T47D (cell line): ENCODE measurements at places on chromosomes 11 and 22.

DNA sequence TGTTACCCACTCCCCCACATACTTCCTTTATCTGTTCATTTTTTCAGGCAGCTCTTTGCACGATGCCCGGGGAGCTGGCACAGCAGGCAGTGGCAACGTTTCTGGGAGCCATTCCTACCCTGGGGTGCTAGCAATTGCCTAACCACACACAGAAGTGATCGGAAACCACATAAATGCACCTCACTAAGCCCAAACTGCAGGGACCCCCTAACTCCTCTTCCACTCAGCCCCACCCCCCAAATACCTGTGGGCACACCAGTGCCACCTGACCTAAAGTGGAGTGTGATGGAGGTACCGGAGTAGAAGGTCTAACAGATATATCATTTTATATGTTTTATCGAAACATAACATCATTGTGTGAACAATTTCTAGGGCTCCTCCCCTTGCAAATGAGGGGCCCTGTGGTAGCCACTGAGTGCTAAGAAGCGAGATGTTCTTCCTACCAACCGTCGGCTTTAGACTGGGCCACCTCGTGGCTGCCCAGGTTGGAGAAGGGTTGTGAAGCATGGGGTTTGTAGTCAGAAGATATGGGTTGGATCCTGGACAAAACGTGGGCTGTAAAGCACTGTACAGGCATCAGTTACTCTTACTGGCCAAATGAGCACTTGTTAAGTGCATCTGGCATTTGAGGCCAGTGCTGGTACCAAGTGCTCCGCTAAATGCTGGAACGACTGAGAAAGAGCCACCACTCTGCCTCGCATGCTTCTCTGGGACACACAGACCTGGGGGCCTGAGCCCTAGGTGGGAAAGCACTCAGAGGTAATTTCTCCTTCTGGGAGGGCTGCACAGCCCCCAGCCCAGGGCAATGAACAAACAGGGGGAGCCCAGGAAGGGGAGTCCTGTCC, 2.8 kb downstream of the MRGPRD start:
- no peak for DNase-seq

- DNase-seq = no peak
Observed at GRCh38 chr22:35601743-35602615, 15.2 kb downstream of the MB start.

- DNase-seq = no peak
Observed at GRCh38 chr22:42162728-42163489, 32.3 kb upstream of the CYP2D6 start.

GRCh38 chr22:23216461-23217170, 36.3 kb downstream of the BCR start:
- DNase-seq = no peak

GRCh38 chr11:104895634-104896033, 2.6 kb downstream of the CASP12 start:
- no peak for DNase-seq

DNA sequence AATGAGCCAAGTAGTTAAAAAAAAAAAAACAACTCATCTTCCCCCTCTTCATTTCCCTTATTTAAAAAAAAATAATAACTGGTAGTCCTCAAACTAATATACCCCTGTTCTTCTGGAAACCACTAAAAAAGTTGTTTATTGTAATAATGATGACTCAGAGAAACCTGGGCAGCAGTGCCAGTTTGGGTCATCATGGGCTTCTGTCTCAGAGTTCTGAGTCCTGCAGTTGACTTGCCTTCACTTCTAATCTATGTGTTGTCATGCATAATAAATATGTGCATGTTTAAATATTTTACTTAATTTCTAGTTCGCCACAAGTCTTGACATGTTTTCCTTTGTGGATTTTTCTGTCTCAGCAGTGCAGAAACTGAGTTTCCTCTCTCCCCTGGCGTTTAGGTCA, 46.8 kb downstream of the PPP2R1B start:
- DNase-seq = no peak

DNA sequence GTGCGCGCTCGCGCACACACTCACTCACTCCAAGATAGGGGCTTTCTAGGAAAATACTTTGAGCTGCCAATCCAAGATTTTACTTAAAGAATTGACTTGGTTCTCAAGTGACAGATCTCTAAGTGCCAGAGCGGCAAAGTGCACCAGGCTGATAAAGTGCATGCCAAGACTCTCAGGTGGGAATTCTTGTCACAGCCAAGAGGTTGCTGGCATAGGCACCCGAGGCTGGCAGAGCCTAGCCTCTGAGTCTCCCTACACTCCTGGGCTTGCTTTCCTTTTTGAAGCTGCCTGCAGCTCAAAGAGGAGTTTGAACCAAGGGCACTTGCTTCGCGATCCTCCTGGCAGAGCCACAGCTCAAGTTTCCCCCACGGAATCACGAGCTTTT, 2.5 kb upstream of the ADM start:
- no peak for DNase-seq

GRCh38 chr11:8775332-8775731, 92.7 kb downstream of the RPL27A start:
- DNase-seq = no peak

GRCh38 chr11:100753571-100753970, 66.5 kb downstream of the ARHGAP42 start:
- DNase-seq = peak; percentile 13

GRCh38 chr11:131027491-131027890, 111.2 kb upstream of the SNX19 start:
- no peak for DNase-seq

- no peak for DNase-seq
Observed at GRCh38 chr11:56720513-56720912, 21.6 kb downstream of the OR9G1 start.

DNA sequence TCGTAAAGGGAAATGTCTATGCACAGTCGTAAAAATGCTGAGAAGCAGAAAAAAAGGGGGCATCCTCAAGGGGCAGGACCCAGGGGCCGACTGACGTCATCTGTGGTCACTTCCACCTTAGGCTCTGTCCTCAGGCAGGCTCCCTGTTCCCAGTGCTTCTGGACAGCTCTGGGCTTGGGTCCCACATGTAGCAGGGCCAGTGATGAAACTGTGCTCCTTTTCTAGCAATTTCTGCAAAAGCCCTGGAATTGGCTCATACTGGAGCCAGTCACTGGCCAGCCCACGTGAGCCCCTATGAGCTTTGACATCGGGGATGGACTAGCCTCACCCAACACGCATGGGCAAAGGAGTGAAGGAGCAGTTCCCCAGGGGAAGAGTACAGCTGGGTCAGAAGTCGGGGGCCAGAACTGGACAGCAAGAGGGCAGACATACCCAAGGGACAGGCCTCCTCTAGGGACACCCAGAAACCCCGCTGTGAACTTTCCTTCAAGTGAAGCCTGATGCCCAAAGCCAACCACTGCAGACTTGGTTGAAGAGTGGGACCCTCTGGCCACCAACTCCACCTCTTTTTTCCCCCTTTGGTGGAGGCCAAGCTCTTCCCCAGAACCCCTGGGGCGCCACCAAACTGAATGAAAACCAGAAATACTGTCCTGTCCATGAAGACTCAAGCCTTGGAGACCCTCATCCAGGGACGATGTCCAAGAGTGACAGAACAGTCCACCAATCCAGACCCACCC, 1349.0 kb downstream of the BRD1 start:
- no peak for DNase-seq

DNA sequence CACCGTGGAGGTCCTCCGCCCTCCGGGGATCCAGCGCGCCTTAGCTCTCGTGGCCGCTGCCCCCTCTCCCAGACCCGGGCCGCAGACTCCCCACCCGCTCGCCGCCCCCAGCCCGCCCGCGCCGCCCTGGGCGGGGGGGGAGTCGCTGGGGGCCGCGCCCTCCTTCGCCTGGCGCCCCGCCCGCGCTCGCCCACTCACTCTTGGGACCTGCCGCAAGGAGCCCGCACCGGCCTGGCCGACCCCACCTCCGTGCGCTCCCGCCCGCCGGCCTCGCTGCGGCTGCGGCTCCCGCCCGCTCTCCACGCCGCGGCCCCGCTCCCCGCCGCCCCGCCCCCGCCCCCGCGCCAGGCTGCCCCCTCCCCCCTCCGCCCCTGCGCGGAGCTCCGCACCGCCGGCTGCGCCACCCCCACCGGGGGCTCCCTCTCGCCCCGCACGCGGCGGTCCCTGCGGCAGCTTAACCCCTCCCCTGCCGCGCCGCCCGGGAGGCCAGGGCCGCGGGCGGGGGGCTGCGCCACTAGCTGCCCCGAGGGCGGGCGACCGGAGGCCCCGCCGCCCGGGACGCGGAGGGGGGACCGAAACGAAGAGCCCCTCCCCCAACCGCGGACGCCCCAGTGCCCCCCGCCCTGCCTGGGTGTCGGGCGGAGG, 724 bp upstream of the RASGRP2 start:
- no peak for DNase-seq

GRCh38 chr11:85779956-85780640, 30.8 kb downstream of the SYTL2 start:
- DNase-seq = no peak

GRCh38 chr11:88204353-88204752, 29.1 kb upstream of the RAB38 start:
- DNase-seq = no peak

- DNase-seq = no peak
Observed at GRCh38 chr11:2929950-2930703, 907 bp upstream of the PHLDA2 start.

DNA sequence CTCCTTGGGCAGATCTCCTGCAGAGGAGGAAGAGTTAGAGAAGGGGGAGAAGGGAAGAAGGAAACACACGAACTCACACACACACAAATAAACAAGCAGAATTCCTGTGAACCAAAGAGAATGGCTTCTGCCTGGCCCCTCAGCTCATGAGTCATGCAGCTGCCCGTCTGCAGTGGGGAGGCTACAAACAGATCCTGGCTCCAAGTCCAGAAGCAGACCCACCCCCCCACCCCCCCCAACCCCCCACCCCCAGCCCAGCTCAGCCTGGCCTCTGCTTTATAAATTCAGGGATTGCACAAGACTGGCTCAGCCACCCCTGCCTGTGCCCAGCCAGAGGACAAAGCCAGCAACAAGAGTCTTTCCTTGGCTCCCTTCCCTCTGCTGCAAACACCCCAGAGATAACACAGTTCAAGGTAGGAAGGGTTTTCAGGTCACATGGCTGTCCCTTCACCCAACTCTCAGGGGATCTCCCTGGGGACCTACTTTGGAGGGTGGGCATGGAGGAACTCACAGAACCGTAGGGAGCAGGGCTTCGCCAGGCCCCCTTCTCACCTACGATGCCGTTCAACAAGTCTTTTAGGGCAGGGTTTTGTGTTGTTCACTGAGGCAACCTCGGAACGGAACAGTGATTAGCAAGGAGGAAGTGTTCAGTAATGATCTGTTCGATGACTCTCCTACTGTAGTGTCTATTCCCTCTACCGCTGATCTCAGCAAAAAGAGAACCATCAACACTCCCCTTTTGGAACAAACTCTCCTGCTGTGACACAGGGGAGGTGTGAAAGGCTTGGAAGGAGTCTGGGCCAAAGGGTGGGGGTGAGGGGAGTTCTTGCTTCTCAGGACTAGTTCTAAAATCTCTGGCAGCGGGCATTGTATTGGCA, 35.5 kb downstream of the RPL27A start:
- DNase-seq = no peak

- no peak for DNase-seq
Observed at GRCh38 chr11:103525069-103525468, 415.8 kb downstream of the DYNC2H1 start.

DNA sequence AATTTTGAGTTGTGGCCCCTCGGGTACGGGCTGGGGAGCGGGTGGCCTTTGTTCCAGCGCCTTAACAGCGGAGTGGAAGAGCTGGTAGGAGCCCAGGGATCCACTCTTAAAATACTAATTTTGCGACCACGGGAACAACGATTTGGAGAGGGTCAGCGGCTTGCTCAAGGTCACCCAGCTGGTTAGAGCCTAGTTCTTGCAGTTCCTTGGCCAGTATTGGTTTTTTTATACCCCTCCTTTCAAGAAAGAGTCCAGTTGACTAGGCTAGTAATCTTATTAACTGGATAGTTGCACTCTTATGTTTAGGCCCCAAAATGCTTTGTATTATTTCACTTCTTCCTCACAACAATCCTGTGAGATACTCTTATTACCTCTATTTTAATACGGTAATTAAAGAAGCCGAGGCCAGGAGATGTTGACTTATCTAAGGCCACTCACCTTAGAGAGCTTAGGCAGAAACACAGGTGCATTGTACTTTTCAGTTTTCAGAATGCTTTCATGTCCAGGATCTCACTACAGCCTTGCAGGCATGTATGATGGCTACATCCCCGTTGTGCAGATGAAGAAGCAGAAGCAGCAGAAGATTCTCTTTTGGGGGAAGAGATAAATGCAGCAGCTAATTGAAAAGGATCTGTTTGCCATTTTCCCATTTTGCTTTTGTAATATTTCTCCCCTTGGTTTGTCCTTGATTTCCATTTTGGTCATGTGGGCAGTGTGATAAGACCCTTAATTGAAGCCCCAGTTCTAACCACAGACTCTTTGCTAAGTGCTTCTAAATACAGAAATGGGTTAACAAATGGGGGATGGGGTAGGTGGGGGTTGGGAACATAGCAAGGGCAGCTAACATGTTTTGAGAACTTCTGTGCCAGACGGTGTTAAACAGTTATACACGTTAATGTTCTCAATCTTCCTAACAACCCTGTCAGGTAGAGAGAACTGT, 1.4 kb downstream of the SREBF2 start:
- DNase-seq = no peak

GRCh38 chr11:78132475-78132874, 7.0 kb downstream of the ALG8 start:
- DNase-seq = no peak

DNA sequence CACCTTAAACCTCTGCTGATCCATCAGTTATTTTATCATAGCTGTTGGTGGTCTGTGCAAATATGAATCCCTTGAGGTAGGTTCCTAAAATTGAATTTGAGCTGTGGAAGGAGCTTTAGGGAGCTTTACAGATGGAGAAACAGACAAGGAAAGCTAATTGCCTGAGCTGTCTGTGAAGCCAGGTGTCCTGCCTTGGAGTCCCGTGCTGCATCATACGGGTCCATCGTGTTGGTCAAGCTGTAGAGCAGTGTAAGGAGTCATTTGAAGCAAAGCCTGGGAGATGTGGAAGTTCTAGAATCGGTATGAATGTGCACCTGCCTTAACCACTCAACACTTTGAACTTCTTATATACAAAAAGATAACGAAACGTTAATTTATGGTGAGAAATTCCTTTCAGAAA, 1.0 kb downstream of the POLA2 start:
- peak; percentile 48 for DNase-seq

DNA sequence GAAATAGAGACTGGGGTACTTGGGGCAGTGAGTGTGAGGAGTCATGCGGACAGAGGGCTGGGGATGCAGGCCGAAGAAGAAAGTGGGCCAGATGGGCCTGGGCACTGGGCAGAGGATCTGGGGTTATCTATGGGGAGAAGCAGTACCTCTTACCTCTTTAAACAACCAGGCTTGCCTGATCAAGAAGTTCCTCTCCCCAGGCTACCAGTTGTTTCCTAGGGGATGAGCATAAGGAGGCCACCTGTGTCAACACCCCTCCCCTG, 98.4 kb upstream of the PITPNB start:
- no peak for DNase-seq
